KG1 (cell line): ENCODE measurements at places on chromosomes 7 and 10.
A peak's percentile ranks its signal among the peaks of the same experiment; 100 is the strongest.

DNA sequence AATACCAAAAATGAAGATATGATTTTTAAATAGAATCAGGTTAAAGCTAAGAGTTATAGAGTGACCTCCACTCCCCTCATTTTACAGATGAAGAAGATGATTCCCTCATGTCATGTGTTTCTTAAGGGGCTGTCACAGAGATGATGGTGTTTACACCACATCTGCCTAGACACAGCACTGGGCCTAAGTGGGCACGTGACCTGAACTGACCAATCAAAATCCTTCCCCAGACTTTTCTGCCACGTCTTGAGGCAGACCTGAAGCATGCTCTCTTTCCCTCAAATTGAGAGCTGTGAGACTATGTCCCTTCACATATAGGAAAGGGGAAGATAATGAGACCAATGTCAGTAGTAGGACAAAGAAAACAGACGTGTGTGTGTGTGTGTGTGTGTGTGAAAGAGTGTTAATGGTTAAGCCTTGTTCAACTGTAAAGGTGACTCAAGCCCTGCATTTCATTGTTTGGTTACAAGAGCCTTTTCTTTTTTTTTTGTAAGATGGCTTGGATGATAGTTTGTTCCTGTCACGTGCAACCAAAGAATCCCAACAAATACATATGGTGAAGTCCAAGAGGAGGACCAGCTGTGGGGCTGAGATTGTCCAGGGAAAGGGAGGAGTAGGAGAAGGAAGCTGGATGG lies 172.8 kb upstream of the AOAH start:
- no peak for DNase-seq

- no peak for DNase-seq
Observed at GRCh38 chr7:561631-562373, 42.2 kb upstream of the PDGFA start.

DNA sequence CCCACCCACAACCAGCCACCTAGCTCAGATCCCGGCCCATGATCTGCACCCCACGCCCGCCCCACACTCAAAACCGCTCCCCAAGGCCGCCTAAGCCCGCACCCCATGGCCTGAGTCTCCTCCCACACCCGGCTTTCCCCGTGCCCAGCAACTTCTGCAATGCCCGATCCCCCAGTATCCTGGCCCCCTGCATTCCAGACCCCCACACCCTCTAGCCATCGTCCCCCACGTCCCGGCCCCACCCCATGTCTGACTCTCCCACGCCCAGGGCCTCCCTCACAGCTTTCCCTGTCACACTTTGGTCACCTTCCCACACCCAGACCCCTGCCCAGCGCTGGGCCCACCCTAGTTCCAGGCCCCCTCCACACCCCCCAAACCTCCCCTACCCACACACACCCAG lies 20.1 kb upstream of the FXYD4 start:
- DNase-seq, result no peak

GRCh38 chr7:31776616-31777015 lies 89.6 kb downstream of the PPP1R17 start:
- no peak for DNase-seq

DNA sequence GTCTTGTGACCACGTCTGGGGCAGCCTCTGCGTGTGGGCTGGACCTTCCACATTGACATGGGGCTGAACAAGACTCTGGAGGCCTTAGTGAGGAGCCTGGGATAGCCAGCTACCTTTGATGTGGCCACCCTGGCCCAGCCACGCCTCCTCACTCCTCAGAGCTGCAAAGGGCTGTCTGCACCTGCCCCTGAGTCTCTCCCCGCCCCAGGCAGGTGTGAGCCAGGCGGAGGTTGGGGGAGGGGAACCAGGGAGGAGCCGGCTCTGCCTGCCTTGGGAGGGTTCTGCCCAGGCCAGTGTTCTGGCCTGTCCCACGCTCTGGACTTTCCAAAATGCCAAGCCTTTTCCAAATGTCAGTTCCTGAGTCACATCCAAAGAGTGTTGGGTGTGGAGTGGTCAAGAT lies 72.2 kb downstream of the GTF2IRD1 start:
- DNase-seq, result no peak

GRCh38 chr7:74183653-74184450 lies 9.7 kb downstream of the EIF4H start:
- no peak for DNase-seq

DNA sequence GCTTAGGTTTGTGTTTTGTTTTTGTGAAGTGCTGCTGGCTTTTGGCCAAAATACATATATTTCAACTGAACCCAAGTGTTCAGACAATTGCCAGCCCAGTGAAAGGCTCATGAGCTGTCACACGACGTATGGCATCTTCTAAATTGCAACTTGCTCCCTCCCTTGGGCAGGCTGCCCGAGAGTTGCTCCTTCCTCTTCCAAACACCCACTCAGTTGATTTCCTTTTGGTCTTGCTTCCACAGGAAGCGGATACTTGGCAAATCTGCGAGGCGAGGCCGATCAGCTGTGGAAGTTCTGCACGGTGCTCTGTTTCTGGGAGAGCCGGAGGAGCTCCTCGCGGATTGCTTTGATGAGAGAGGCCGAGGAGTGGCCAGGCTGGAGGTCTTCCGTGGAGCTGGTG lies 39.6 kb upstream of the ATP6V0A4 start:
- no peak for DNase-seq

DNA sequence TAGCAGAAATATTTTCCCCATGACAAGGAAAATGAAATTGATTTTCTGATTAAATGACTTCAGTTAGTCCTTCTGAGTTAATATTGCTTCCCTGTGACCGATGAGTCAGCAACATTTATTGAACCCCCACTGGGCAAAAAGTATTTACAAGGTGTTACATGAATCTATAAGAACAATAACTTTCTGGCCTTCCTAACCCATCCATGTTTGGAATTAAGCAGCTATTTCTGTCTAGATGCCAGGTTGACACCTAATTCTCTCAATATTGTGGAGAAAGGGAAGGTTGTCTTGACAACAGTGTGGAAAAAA lies 112.9 kb upstream of the JAZF1 start:
- no peak for DNase-seq

GRCh38 chr7:144866189-144866588 lies 30.3 kb upstream of the TPK1 start:
- DNase-seq, result no peak

DNA sequence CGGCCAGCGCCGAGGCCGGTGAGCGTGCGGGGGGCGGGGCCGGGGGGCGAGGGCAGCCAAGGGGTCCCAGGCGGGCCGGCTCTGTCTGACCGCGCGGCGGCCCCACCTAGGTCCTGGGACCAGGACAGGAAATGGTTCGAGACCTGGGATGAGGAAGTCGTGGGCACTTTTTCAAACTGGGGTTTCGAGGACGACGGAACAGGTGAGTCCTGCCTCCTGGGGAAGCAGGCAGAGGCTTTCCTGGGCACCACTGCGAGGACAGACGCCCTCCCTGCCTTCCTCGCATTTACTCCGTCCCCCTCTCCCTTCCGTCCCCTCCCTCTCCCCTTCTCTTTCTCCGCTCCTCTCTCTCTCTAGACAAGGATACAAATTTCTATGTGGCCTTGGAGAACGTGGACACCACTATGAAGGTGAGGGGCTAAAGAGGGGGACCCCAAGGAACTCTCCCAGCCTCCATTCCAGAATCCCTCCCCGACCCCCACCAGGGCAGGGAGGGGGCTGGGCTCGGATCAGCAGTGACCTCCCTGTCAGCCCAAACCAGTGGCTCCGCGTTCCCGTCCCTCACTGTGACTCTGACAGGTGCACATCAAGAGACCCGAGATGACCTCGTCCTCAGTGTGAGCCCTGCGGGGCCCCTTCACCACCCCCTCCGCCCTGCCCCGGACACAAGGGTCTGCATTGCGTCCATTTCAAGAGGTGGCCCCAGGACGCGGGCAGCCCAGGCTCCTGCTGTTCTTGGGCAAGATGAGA lies 2.6 kb upstream of the MUC12 start:
- no peak for DNase-seq

GRCh38 chr10:66717231-66717981 lies 208.4 kb upstream of the LRRTM3 start:
- DNase-seq, result no peak

- no peak for DNase-seq
Observed at GRCh38 chr7:22548313-22548712, 48.3 kb upstream of the STEAP1B start.

DNA sequence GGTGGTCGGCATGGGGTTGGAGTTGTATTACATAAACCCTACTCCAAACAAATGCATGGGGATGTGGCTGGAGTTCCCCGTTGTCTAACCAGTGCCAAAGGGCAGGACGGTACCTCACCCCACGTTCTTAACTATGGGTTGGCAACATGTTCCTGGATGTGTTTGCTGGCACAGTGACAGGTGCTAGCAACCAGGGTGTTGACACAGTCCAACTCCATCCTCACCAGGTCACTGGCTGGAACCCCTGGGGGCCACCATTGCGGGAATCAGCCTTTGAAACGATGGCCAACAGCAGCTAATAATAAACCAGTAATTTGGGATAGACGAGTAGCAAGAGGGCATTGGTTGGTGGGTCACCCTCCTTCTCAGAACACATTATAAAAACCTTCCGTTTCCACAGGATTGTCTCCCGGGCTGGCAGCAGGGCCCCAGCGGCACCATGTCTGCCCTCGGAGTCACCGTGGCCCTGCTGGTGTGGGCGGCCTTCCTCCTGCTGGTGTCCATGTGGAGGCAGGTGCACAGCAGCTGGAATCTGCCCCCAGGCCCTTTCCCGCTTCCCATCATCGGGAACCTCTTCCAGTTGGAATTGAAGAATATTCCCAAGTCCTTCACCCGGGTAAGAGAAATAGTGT lies at the start of gene CYP2E1:
Gene CYP2E1 (plus strand): TSS at position 407 of the 632 bp plus-strand sequence. CDS start 33 bp downstream, at position 440.
- DNase-seq, result no peak

- DNase-seq, result no peak
Observed at GRCh38 chr7:47277321-47277781, 304.6 kb downstream of the TNS3 start.

DNA sequence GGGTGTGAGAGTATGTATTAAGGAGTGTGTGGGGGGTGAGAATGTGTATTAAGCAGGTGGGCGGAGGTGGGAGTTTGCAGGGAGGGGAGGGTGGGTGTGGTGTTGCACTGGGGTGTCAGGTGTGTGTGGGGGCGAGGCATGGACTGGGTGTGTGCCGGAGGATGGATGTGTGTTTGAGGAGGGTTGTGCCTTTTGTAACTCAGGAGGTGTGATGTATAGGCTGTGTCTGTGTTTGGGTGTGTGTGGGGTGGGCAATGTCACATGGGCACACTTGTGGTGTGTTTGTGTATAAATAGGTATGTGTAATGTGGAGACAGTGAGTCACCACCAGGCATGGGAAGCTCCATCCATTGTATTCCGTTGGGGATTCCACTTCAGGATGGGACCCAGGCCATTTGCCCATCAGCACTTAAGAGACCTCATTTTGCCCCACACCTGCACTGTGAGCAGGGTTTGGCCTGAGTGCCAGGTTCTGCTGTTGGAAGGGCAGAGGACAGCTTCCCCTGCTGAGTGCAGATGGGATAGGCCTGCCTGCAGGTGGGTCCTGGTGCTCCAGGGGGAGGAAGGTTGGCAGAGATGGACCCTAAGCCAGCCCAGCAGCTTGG lies 5.8 kb downstream of the UNC5B start:
- DNase-seq, result no peak

DNA sequence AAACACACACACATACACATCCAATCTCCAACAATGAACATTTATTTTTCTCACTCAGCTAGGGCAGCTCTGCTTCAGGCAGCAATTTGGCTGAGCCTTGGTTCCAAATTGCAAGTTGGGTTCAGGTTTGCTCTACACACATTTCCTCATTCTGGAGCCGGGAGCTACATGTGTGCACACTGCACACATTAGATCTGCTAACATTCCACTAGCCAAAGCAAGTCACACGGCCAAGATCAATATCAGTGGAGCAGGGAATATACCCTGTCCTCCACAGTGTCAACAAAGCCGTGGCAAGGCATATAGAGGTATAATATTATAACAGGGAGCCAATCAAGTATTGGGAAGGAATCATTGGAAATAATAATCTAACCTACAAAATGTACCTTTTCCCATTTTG lies 57.5 kb upstream of the PPP1R3C start:
- no peak for DNase-seq

DNA sequence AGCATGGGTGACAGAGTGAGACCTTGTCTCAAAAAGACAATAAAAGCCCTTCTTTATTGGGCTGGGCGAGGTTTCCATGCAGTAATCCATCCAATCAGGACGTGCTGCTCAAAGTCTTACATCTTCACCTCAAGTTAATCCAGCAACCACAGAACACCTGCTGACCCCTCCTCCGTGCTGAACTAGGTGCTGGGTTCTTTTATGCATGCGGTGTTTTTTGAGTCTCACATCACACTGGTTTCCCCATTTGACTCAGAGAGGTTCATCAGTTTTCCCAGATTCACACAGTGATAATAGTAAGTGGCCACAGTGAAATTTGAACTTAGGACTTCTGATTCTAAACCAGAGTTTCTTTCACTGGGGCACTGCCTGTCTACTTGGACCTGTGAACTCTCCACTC lies 58.3 kb upstream of the GTF2I start:
- no peak for DNase-seq

GRCh38 chr7:121048195-121048594 lies 59.7 kb downstream of the CPED1 start:
- no peak for DNase-seq

GRCh38 chr7:43201912-43202311 lies 89.5 kb downstream of the HECW1 start:
- no peak for DNase-seq

- DNase-seq, result peak; percentile 86
Observed at GRCh38 chr7:50212666-50213621, 91.6 kb upstream of the IKZF1 start.

GRCh38 chr10:855079-855478 lies 76.4 kb downstream of the LARP4B start:
- DNase-seq, result no peak
